ENCODE measurements at places on chromosomes 12 and 14.

- DNase-seq = no peak
Observed at GRCh38 chr14:49959822-49960408, 67.0 kb downstream of the ARF6 start.

DNA sequence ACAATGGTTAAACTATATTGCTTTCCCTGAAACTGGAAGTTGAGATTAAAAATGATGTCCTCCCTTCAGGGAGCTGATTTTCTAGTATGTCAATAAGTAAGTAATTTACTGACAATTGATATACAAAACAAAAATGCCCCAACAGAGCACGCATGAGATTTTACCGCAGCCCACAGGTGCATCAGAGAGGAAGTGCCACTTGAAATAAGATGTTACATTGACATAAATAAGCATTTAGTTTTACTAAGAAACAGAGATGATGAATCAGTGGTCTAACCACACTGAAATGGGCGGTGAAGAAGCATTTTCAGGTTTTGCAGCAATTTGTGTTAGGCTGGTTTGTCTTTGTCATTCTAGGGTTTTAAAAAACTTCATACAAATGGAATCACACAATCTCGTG, 8.8 kb upstream of the CLECL1 start:
- DNase-seq = no peak

DNA sequence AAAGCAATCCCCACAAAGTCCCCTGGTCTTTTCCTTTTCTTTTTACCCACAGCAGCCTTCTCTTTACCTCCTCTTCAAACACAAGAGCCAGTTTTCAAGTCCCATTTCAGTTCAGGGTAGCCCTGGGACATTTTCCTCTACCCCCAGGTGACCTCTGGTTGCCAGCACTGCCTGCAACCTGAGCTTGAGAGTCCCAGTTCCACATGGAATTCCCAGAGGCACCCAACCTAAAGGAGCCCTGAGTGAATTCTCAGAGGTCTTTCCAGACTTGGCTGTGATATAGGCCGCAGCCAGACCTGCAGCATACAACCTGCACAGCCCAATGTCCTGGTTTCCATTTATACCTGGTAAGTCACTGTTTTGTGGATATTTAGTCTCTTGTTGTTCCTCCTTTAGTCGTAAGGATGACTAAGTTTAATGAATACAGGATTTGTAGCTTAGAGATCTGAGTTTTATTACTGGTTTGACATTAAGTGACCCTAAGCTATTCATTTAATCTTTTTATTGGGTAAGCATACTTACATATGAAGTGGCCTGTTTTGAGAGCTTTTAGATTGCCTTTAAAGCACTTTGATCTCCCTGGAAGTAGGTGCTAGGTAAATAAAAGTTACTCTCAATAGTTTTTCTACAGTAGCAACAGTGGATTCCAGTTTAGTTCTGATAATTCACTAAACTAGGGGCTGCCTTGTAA, 159.8 kb downstream of the TGFB3 start:
- peak; percentile 74 for DNase-seq

- no peak for DNase-seq
Observed at GRCh38 chr12:92995258-92995903, 66.3 kb upstream of the EEA1 start.

DNA sequence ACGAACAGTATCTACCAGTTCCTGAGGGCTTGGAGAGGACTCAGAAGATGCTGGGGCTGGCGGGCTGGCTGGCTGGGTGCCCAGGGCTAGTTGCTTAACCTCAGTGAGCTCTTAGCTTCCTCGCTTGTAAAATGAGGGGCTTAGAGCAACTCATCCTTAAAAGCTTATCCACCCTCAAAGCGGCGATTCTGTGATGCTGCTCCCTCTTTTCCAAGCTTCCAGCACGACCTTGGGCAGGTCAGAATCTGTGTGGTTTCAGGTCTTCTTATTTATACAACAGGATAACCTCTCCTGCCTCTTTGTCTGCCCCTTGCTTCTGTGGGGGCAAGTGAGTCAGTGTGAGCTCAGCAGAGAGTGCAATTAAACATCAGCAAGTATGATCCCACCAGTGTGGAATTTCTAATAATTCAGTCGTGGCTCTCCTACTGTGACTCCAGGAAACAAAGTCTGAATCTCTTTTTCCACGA, 281.8 kb downstream of the KSR2 start:
- peak; percentile 87 for DNase-seq

DNA sequence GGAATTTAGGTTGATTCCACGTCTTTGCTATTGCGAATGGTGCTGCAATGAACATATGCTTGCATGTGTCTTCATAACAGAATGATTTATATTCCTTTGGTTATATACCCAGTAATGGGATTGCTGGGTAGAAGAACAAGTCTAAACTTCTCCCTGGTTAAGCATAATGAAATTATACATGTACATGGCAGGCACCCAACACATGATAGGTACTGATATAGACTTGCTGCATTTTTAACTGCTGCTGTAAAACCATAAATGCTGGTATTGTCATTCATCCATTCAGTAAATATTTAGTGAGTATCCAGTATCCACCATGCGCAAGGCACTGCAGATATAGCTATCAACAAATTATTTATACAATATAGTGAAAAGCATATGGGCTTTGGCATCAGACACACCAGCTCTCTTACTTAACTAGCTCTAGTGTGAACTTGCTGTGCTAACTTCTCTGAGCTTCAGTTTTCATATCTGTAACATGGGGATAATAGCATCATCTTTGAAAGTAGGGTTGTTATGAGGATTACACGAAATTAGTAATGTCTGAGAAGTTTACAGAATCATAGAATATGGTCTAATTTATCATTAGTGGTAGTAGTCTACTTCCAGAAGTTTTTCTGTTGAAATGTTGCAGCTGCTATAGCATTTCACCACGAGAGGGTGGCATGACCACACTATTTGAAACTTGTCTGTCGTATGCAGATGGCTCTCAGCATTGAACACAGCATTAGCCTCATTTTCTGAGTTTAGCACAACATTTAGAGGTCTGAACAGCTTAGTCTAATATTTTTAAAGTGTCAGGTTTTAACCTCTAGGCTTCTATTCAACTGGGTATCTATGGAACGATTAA, 32.0 kb upstream of the SEL1L start:
- DNase-seq = peak; percentile 18

- peak; percentile 16 for DNase-seq
Observed at GRCh38 chr14:94344389-94344788, 21.3 kb upstream of the SERPINA6 start.

DNA sequence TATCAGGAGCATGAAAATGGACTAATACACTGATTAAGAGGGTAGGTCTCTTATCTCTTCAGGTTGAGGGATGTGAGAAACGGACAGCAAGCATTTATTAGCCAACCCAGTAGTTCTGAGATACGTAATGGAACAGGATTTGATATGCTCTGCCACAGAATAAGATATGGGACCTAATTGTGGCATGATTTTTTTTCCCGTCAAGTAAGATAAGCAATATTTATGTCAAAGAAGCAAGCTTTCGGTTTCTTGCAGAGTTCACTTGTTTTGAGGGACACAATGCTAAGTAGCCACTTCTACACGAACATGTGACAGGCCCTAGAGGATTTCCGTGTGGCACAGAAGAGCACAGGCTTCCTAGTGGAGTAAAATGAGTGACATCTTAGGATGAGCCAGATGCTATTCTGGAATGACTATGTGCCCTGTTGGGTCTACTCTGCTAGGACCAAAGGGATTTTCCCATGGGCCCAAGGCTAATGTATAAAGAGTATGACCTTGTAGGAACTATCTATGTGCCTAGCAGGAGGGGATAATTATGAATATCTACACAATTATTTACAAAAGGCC, 57.9 kb downstream of the SLC38A1 start:
- DNase-seq = no peak

DNA sequence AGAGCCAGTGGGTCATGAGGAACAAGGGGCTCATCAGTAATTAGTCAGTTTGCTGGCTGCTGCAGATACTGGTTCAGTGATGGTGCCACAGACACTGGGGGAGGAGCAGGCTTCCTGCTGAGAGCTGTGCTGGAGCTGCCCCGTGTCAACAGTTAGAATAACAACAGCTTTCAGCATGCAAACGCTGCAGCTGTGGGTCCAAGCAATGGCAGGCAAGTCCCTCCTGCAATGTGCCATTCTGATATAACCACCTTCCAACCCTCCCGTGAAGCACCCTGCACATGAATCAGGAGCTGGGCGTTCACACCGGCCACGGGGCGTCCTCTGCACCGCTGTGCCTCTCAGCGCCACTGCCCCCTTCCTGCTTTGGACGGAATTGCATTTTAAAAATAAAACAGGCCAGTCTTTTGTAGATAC, 258.4 kb upstream of the SFSWAP start:
- DNase-seq = no peak

GRCh38 chr14:29759521-29760340, 167.9 kb downstream of the PRKD1 start:
- DNase-seq = no peak
